ENCODE measurements at places on chromosomes 7 and 10.

DNA sequence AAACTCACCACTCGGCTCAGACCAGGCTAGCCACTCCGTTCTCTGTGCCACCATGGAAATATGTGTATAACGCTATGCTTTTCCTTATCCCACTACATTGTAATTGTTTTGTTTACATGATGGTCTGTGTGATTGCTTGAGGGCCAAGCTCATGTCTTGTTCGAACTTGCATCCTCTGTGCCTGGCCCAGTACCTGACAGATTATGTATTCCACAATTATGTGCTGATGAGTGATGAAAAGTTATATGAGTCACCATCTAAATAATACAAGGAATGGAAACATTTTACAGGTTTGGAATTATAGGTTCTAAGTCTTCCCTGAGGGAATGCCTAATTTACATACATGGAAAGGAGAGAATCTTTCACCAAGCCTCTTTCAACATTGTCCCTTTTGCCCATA, 137.4 kb downstream of the C7orf25 start:
- DNase-seq, result no peak

DNA sequence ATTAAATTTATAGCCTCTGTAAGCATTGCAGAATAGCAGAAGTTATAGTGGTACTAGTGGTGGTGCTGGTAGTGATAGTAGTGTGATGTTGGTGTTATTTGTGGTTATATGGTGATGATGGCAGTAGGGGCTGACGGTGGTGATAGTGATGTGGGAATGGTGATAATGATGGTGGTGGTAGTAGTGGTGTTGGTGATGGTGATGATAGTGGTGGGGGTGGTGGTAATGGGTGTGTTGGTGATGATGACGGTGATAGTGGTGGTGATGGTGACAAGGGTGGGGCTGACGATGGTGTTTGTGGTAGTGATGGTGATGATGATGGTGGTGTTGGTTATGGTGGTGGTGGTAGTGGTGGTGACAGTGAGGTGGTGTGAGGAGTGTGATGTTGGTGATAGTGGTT, 54.4 kb upstream of the MGAM2 start:
- DNase-seq, result no peak

GRCh38 chr10:101607124-101607523, 19.0 kb downstream of the DPCD start:
- no peak for DNase-seq

DNA sequence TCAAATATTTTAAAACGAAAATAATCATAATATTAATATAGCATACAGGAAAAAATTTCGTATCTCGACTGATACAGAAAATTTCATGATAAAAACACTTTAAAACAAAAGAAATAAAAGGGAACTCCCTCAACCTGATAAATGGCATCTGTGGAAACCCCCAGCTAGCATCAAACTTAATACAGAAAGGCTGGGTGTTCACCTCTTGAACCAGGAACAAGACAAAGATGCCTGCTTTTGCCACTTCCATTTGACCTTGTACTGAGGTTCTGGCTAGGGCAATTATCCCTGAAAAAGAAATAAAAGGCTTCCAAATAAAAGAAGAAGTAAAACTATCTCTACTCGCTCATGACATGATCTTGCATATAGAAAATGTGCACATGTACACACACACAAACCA, 2.5 kb upstream of the ALOX5 start:
- DNase-seq, result no peak

GRCh38 chr7:94431176-94431575, 36.5 kb downstream of the COL1A2 start:
- no peak for DNase-seq
